ENCODE measurements at places on chromosomes 13 and 19. TPM values are rescaled to one million over a fixed set of nuclear protein-coding genes. Genes with fewer than 3 reads are reported as not detected.

Gene PLEKHF1
- total RNA-seq: 18.0 TPM

Gene OR1M1
- not detected for total RNA-seq

Gene TMEM205
- total RNA-seq: 25.8 TPM

Gene PRR22
- total RNA-seq: 10.0 TPM

Gene ZNF578
- 6.1 TPM for total RNA-seq

Gene RASGRP4
- total RNA-seq: not detected

Gene CEACAM3
- total RNA-seq: not detected

Gene SMIM44
- total RNA-seq: not detected

Gene AP1M2
- total RNA-seq: not detected

Gene PARP4
- 73.4 TPM for total RNA-seq

All from naive thymus-derived CD8-positive, alpha-beta T cell (primary cell).